ENCODE measurements at places on chromosomes 2 and 18.
A peak's percentile ranks its signal among the peaks of the same experiment; 100 is the strongest.

DNA sequence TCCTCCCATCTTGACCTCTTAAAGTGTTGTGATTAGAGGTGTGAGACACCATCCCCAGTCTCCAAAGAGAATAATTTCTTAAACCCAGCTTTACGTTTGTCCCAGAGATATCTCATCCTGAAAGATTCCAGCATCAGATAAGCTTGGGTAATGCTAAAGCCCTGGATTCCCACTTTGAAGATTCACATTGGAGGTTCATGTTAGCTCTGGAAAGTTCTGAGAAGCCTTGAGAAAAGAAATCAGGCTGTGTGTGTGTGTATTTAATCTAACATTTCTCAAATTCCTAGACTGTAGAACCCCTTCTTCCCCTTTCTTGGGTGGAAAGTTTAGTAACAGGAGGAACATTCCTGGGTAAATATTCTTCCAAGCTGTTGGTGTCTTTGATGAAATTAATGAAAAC lies 18.0 kb downstream of the ZNF532 start:
- peak; percentile 51 for DNase-seq

DNA sequence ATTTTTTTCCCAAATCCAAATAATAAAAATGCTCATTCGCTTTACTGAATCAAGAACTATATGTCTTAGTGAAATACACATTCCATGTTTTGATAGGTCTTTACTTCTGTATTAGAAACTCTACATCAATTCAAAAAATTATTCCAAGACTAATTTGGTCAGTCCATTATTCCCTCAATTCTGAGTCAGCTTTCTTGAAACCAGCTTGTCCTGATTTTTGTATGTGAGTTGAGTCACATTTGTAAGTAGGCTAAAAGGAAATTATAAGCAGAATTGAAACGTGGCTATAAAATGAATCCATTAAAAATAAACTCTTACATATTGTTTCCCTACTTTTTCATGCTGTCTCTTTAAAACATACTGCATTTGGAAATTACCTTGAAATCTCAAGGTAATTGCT lies 113.0 kb downstream of the DNER start:
- peak; percentile 12 for DNase-seq

GRCh38 chr2:180829836-180830235 lies 150.6 kb upstream of the UBE2E3 start:
- DNase-seq, result no peak

- peak; percentile 46 for DNase-seq
Observed at GRCh38 chr2:109005686-109006204, 16.7 kb upstream of the EDAR start.

GRCh38 chr2:9307535-9307934 lies 100.9 kb downstream of the ASAP2 start:
- no peak for DNase-seq

GRCh38 chr2:218291318-218292047 lies 820 bp downstream of the TMBIM1 start:
- no peak for DNase-seq

DNA sequence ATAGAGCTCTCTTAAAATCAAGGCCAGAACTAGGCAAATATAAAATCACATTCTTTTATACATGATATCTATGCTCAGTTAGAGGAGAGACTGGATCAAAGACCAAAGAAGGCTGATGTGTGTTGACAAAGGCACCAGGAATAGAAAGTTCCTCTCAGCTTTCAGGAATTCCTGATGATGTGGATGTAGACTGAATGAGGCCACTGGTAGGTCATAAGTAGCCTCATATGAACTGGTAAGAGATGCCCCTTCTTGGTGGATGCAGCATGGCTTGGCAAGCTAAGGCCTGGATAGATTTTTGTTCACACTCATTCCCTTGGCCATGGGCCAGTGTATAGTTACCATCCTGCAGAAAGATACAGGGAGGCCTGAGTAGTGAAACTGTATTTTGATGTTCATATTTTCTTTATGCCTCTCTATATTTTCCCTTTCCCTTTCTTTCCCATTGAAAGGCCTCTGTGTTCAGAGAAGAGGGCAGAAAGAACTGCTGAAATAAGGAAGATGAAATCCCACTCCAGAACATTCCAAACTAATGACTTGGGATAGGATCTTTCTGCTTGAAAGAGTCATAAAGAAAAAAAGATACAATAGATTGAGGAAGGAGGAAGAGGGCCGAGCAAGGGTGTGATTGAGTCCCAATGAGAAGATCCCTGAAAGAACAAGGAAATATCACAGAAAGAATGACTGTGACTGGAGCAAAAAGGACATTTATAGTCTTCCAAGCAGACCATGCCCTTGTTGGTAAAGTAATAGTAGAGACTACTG lies 2182.7 kb upstream of the PIK3C3 start:
- peak; percentile 49 for DNase-seq

DNA sequence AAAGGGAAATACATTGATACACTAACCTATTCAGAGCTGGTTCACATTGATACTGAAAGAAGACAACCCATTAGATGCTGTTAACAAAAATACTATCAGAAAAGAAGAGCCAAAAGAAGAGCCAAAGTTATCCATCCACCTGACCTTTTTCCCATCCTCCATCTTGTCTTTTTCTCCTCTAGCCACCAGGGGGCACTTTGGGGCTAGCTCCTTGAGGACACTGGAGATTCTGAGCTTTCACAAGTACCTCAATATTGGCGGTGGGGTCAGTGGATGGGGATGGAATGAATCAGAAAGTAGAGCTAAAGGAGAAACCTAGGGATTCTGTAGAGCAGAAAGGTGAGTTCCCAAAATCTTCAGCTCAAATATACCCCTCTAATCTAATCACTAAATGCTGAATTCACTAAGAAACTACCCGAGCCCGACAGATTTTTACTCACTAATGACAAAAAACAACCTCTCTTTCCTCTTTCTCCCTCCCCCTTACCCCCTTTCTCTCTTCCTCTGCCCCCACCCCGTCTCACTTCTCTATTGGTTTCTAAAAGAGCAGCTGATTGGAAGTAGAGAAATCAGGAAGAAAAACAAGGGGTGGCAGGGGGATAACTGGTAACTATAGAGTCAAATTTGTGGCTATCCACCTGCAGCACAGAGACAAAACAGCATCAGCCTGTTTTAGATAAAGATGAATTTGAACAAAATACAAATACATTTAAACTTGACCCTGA lies 203.3 kb downstream of the TCF4 start:
- peak; percentile 23 for DNase-seq

DNA sequence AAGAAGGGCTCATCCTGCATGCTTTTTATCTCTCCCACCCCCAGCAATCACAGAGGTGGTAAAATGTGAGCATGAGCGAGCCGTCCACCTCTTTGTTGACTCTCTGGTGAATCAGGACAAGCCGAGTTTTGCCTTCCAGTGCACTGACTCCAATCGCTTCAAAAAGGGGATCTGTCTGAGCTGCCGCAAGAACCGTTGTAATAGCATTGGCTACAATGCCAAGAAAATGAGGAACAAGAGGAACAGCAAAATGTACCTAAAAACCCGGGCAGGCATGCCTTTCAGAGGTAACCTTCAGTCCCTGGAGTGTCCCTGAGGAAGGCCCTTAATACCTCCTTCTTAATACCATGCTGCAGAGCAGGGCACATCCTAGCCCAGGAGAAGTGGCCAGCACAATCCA lies 19.5 kb downstream of the LIPG start:
- DNase-seq, result no peak

DNA sequence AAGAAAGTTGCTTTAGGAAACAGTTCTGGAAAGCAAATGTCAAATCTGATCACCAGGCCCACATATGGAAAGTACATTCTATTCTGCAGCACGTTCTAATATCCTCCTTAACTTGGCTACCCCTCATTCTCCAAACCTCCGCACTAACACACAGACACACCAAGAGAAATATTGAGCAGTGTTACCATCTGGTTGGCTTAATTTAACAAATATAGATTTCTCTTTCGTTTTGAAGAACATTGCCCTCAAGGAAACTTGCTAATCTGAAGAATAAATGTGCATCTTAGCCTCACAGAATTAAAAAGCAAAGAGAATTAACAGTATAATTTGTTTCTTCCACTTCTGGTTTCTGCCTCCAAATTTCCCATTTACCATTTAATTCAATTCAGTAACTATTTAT lies 72.8 kb upstream of the TTC39C start:
- no peak for DNase-seq

DNA sequence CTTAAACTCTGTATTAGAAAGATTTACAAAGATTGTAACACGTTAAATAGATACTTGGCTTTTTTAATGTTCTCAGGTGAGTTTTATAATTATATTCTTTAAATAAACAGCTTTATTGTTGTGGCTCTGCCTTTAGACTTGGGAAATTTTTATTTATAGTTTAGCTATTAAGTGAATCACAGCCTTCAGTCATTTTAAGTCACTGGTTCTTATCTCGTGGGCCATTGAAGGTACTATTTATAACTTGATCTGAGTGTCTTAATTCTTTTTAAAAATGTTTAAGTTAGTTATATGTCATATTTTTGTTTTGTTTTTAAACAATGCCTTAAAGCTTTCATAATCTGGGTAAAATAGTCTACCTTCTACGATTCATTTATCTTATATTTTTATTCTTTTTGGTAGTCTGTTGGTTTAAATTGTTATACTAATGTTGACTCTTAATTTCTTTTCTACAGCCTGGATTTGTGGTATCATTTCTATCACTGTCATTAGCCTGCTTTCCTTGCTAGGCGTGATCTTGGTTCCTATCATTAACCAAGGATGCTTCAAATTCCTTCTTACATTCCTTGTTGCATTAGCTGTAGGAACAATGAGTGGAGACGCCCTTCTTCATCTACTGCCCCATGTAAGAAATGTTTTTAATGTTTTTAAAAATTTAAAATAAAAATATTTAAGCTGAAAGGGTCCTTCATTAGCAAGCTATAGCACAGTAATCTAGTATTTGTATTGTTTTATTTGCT lies 49.3 kb downstream of the SLC39A10 start:
- DNase-seq, result peak; percentile 71

DNA sequence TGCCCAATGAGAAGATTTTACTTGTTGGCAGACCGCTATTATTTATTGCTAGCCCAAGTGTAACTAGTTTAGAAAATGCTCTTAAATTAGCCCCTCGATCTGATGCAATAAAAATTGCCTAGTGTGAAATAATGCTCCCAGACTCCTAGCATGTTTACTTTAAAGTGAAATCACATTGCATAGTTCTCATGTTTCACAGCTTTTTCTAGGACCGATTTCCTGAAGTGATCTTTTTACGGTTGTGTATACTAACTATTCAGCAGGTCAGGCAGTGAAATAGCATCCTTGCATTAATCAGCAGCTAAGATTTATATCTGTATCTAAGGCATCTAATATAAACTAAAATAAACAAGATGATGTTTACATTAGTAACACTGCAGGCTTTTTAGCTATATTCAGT lies 52.4 kb downstream of the PMS1 start:
- DNase-seq, result peak; percentile 66

DNA sequence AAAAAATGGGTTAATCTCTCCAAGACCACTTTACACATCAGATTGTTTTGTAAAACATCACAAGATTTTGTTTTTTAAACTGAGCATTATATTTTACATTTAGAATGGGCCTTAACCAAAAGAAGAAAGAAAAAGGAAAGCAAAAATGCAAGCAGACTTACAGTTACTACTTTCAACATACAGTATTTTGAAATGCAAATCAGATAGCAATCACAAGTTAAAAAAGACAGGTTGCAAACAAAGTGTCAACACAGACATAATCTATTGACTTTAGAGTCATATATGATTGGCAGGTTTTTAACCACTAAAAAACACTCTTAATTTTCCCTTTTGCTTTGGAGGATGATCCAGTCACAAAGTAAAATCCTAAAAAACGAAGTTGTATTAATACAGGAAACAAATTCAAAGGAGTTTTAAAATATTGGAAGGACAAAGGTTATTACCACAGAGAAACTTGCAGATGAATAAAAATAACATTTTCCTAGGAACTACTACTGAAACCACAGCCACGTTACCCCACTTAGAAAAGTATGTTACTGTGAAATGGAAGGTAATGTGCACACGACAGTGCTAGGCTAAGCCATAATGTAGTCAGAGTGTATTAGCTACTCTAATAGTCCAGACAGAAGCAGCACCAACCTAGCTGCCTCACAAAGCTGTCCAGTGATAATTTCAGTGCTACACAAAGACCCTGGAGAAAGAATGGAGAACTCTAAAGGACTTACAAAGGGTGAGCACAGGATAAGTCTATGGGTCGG lies 22.9 kb downstream of the DARS1 start:
- DNase-seq, result peak; percentile 12

- no peak for DNase-seq
Observed at GRCh38 chr2:235810252-235810651, 316.4 kb downstream of the AGAP1 start.

DNA sequence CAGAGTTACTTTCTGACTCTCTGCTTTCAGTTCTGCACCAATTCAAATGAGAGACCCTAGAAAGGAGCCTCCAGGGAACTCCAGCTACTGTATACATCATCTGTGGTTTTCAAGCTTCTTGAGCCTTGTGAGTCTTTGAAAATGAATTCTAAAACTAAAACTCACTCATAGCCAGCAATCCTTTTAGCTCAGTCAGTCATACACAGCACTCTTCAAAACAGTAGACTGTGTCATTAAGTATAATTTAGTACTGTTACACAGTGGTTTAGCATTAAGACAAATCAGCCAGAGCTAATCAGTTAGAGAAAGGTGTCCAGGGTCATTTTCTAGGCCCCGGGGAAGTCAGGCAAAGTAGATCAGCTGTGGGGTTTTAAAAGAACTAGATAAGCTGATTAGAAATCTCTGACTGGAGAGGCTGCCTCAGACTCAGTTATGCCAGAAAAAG lies 322.1 kb upstream of the THUMPD2 start:
- peak; percentile 94 for DNase-seq

GRCh38 chr2:238238766-238239542 lies 884 bp downstream of the HES6 start:
- DNase-seq, result no peak

- peak; percentile 81 for DNase-seq
Observed at GRCh38 chr2:95359031-95359430, 43.5 kb upstream of the FAHD2A start.

DNA sequence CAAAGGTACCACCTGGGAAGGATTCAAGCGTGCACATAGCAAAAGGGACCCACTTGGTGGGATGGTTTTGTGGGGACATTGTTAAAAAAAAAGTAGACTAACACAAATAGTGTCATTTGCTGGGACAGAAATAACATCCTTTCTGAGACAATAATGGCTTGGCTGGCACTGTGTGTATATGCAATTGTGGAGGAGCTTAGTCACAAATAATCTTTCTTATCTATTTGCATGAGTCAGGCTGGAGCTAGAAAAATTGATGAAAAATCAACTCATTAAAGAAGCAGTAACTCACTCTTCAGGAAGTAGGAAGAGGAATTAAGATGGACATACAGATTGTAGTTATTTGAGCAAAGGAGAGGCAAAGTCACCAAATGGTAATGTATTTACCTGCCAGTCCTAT lies 29.5 kb upstream of the ITGB6 start:
- DNase-seq, result peak; percentile 79

DNA sequence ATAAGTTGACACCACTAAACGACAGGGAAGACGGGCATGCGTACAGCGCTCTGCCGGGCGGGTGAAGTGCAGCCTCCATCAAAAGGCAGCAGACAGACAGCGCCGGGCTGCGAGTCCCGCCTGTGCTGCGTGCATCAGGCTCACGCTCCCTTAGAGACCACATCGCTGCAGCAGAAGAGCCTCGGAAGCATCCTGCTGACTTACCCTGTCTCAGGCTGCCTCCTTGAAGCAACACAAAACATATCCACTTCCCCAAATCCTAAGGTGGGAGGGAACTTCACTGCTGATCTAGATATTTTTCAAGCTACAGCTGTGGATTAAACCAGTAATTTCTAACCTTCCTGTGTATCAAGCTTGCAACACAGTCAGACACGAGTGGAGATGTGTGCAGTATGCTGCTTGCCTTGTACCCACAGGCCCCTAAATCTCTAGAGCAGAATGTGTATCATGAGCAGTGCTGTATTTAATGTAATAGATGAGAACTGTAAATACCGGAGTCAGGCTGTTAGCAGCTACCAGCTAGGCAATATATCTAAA lies 6.4 kb downstream of the MYT1L start:
- no peak for DNase-seq

Measured in astrocyte (in vitro differentiated cells and primary cell).